Activated T-helper 1 cell treated with Interleukin-2 at 50 U/mL for 16 hours (primary cell): ENCODE measurements at places on chromosomes 12 and 14.

DNA sequence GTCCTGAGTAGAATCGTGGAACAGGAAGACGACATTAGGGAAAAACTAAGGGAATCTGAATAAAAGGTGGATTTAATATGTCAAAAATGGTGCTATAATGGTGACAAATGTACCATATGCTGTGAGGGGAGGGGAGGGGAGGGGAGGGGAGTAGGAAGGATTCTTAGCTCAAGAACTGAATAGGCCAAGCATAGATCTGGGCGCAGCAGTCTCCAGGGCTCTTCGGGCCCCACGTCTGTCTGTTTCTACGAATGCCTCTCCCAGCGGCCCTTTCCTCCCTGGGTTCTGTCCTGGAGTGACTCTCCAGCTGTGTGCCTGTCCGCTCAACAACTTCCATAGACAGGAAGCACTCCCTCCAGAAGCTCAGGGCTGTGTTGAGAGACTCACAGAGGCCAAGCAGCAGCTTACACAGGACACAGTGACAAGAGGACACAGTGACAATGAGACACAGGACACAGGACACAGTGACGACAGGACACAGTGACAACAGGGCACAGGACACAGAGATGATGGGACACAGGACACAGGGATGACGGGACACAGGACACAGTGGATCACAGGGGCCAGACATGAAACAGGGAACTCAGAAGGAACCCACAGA lies 42.4 kb upstream of the PPP2R5C start:
- DNase-seq, result no peak

GRCh38 chr12:9404469-9405260 lies 196.5 kb upstream of the PZP start:
- no peak for DNase-seq

GRCh38 chr14:60215520-60216420 lies 33.3 kb upstream of the PPM1A start:
- DNase-seq, result no peak

DNA sequence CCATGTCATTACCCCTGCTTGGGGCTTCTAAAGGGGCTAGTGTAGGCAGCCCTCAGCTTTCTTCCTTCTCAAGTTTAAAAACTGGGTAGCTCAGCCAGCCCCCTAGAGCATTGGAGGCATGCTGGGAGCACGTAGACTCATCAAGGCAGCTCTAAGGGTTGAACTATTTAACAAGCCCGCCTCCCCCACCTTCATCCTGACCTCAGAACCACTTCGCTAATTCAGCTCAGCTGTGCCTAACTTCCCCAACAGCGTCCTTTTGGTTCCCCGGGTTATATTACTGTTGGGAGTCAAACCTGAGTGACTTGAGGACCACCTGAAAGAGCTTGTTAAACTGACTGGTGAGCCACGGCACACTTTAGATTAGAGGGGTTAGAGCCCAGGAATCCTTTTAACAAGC lies 30.1 kb downstream of the MAX start:
- no peak for DNase-seq

DNA sequence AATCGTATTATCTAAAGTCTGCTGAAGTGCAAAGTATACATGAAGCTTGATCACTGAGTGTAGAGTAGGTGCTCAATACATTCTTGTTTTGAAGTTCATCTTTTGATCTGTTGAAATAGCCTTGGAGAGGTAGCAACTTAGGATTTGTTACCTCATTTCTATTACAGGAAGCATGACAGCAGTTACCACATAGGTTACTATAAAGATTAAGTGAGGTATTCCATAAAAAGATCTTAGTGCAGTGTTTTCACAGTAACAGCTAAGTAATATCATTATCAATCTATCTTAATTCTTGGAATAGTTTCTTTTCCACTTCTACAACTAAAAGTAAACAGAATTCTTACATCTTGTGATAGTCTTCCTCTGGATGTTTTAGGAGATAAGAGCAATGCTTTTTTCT lies 50.9 kb downstream of the BTBD7 start:
- DNase-seq, result no peak

GRCh38 chr12:60231303-60231702 lies 635.5 kb downstream of the SLC16A7 start:
- no peak for DNase-seq

DNA sequence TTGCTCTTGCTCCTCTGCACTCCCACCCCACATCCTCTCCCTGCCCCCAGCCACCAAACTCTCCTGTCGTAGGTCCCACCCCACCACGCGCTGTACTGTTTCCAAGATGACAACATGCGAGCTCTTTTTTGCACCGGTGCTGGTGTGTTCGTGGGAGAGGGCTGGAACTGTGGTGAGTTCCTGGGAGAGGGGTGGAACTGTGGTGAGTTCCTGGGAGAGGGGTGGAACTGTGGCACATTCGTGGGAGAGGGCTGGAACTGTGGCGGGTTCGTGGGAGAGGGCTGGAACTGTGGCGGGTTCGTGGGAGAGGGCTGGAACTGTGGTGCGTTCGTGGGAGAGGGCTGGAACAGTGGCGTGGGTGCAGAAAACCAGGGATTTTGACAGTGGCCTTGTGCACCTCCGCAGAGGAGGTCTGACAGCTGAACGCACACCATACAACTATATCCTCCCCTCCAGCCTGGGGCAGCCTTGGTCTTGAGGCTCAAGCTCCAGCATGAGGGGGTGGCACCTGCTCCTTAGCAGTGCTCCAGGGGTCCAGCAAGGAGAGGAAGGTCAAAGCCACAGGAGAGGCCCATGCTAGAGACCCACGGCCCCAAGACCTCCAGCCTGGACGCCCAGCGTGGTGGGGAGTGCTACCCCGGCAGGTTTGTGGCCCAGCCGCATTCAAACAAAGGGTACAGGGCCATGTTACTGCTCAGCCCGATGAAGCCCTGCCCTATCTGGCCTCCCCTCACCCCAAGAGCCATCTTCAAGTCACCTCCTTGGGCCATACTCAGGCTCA lies 50.1 kb downstream of the ACTN1 start:
- DNase-seq, result no peak

DNA sequence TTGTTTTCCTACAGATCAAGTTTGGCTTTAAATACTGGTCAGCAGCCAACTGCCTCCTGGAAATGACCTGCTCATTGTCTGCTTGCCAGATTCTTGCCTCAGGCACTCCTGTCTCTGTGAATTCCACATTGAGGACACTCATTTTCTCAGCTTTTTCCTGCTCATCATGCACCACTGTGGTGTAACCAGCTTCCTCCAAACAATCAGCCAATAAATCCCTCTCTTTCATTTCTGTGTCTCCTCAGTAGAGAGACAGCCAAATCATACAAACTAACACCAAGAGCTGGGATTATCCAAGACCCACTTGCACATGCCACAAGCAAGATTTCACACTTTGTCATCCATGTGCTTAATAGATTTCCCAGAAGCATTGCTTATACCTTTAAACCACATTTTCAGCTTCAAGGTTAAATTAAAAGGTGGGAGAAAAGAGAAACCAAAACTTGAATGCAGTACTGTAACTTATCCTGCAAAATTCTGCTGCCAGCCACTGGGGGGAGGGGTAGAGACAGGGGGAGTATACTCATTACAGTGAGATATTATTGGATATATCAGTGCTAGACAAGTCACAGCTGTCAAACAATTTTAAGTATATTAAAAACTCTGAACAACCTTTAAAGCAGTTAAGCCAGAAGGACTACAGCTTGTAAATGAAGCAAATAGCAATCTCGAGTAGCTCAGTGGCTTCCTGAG lies 105.0 kb downstream of the PPP2R5E start:
- no peak for DNase-seq
